ENCODE measurements at places on chromosomes 5 and 9.

GRCh38 chr5:69006030-69006429 lies 87.8 kb upstream of the SLC30A5 start:
- DNase-seq: no peak

DNA sequence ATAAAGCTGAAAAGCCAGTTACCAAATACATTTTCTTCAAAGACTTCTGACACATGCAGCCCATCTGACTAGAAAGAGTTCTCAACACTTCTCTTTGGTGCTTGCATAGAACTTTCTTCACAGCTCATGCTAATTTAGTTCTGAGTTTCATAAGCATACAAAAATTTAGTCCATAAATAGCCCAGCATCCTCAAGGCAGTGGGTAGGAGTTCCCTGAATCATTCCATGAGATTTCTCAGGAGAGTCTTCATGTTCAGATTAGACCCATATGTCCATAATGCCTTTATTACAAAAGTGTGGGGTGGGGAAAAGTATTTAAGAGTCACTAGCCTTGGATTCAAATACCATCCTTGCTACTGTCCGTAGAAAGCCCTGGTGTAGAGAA lies 290.2 kb upstream of the RGMB start:
- DNase-seq: no peak

DNA sequence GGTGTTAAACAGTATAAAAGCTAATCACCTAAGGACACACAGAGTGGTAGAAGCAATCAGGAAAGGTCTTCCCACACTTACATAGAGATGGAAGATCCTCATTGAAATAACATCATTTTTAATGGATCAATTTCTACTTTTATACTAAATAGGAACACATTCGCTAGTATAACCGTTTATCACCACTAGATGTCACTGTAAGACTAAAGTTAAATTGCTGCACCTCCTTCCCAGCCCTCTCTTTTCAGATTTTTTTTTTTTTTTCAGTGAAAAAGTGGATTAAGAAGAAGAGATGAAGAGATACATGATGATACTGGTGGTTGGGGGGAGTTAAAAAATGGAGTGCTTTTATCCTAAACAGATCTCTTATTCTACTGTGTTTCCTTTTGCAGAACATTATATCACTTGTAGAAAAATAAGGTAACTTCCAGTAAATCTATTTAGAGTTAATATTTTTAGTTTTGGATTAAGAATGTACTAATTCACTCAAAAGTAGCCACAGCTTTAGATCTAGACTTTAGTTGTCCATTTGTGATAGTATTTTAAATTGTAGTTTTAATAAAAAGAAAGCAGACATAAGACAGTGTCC lies 116.9 kb upstream of the ARRDC3 start:
- no peak for DNase-seq

GRCh38 chr9:98323051-98323830 lies 67.8 kb upstream of the TBC1D2 start:
- no peak for DNase-seq

- DNase-seq: no peak
These were observed 206.4 kb downstream of the NXNL2 start for GRCh38 chr9:88741335-88741734.

- no peak for DNase-seq
These were observed 117.5 kb upstream of the NR5A1 start for GRCh38 chr9:124624735-124624992.

DNA sequence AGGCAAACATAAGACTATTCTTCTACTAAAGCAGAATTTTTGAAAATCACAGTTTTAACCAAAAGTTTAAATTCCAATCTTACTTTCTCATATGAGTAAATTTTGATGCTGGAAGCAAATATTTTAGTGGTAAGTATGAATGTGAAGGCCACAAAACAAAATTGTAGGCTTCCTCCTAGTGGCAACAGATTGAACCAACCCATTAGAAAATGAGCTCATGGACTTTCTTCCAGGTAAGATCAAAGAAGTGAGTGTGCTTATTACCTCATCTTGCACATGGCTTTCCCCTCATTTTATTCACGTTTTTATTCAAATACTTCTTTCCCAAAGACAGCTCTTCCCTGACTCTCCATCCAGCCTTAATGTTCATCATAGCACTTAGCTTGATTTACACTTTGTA lies 16.5 kb upstream of the RLN2 start:
- DNase-seq: no peak

GRCh38 chr5:65808251-65808741 lies 86.3 kb downstream of the NLN start:
- DNase-seq: no peak

GRCh38 chr5:38853753-38854470 lies 8.1 kb downstream of the OSMR start:
- DNase-seq: no peak

GRCh38 chr9:129175825-129176633 lies 2.0 kb downstream of the IER5L start:
- DNase-seq: peak; percentile 21

DNA sequence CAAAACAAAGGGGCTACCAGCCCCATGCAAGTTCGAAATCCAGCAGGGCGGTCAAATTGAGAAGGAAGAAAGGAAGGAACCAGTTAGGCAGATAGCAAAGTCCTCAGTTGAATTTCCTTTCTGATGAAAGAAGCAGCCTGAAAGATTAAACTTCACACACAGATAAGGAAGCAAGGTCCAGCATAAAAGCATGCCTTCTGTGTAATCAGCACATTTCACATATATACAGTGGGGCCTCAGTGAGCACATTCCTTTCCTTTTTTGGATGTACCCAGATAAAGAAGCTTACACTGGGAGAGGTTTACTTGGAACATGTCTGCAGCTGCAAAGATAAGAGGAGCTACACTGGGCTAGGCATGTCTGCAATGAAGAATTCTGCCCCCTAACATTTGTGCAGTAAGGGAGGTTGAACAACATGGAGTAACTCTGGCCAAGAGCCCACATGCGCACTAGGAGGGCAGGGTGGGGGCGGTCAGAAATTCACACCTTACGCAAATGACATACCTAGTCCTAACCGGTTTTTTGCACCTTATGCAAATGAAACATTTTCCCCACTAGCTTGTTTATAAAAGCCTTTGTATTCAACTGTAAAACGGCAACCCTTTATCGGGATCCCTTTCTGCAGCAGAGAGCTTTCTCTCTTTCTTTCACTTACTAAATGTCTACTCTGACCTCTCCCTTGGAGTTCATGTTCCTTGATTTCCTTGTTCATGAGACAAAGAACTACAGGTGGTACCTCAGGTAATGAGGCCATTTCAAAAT lies 149.7 kb upstream of the FBXL17 start:
- DNase-seq: no peak

GRCh38 chr5:17305964-17306725 lies 88.7 kb downstream of the BASP1 start:
- DNase-seq: no peak

GRCh38 chr9:106451223-106451622 lies 411.7 kb upstream of the ZNF462 start:
- no peak for DNase-seq

GRCh38 chr9:12698986-12699385 lies 5.8 kb downstream of the TYRP1 start:
- DNase-seq: no peak

DNA sequence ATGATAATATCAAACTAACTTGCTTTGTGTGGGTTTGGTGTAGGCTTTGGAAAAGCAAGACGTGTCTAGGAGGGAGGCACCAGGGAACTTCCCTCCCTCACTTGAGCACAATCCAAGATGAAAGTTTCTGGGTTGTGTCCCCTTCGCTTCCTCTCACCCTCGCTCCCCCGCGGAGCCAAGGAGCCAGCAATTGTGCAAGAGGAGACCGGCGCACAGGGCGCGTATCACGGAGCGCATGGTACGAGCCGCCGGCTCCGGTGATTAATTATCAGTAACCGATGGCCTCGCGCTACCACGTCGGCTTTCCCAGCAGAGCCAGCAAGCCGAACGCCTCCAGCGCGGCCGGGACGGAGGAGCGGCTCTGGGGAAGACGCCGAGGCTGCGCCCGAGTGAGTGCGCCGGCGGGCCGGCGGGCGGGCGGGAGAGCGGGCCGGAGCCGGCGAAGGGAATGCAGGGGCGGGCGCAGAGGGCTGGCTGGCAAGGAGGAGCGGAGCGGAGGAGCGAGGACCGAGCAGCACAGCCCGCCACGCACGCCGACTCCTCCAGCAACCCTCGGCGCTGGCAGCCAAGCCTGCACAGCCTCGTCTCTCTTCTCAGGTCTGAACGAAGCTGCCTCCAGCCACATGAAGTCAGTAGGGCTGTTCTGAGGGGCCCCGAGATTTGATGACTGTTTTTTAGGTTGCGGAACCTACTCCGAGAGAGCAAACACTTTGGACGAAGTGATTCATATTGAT lies 143.6 kb downstream of the BNC2 start:
- DNase-seq: no peak

DNA sequence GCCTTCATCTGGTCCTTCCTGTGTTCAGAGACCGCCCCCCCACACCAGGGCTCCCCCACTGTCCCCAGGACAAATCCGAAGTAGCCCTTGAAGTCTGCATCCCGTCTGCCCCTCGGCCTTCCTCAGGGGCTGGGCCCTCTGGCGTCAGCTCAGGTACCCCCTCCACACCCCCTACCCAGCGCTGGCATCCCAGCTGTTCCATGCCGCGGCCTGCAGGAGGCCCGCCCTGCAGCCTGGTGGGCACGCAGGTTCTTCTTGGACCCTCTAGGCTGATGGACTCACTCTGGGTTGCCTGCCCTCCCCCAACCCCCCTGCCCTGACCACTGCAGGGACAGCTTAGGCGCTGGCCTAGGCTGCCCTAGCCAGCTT lies 6.6 kb downstream of the SLC2A6 start:
- DNase-seq: no peak

DNA sequence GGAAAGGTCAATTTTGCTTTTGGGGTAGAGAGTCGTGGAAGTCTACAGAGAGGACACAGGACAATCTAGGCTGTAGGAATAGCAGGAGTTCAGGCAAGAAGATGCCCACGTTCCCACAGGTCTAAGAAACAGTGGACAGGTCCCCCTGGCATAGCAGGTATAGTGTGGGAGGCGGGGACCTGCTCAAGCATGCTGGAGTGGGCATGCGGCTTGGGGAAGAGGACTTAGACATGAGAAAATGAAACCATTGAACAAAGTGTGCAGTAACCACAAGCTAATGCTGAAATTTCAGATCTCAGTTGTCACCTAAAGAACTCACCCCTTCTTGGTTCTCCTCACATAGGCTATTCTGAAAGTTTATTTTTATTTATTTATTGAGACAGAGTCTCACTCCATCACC lies 142.8 kb upstream of the EFNA5 start:
- no peak for DNase-seq

- no peak for DNase-seq
These were observed 22.0 kb upstream of the ADRA1B start for GRCh38 chr5:159894149-159894720.

- DNase-seq: no peak
These were observed at the start of gene NREP for GRCh38 chr5:111756581-111757354. TSS of gene NREP (minus strand) at chr5:111757194. CDS start at chr5:111755772, 1,422 bp downstream.

- DNase-seq: no peak
These were observed 518.9 kb downstream of the CTNND2 start for GRCh38 chr5:11385251-11385900.

DNA sequence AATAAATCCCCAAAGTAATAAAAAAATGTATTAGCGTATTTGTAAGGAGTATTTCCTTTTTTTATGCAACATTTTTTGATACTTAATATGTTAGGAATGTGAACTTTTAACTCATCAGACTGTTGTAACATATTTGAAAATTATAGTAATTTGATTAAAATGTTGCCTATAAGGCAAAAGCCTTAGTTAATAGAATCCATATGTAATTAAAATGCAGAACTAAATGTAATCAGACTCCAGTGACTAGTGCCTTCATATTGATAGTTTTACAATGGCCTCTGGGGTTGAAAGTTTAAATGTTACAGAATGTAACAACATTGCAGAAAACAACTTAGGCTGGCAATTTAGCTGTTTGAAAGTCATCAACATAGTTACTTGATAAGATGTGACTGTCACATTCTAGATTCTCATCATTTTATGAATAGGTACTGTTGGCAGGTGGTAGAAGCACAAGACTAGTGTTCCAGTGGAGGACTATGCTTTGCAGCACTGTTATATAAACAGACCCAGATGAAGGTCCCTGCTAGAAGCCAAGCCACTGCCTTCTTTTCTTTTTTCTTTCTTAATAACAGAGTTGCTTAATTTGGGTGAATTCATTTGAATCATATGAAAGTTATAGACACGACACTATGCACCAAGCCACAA lies 382.9 kb downstream of the CCDC171 start:
- DNase-seq: no peak

DNA sequence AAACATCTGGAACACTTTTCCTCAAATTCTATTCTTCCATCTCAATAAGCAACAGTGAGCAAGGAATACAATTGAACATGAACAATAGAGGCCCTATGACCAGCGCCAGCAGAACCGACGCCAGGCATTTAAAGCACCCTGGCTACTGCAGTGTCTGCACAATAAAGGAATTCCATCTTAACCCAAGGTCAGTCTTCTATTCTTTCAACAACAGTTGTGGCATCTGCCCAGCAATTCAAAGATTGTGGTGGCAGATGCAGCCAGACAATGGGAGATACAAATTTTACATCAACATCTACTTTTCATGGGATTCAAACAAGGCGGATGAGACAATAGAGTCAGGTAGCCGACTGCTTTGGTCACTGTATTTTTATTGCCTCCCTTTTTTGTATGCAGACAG lies 65.9 kb downstream of the ELL2 start:
- DNase-seq: no peak

DNA sequence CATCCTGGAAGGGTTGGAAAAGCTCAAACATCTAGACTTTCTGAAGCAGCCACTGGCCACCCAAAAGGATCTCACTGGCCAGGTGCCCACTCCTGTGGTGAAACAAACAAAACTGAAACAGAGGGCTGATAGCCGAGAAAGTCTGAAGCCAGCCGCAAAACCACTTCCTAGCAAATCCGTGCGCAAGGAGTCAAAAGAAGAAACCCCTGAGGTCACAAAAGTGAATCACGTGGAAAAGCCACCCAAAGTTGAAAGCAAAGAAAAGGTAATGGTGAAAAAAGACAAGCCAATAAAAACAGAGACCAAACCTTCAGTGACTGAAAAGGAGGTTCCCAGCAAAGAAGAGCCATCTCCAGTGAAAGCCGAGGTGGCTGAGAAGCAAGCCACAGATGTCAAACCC lies 87.6 kb downstream of the MAP1B start:
- DNase-seq: no peak

- DNase-seq: no peak
These were observed 651.2 kb upstream of the CCNG1 start for GRCh38 chr5:162786234-162786633.

GRCh38 chr5:105670596-105670995 lies 2000.1 kb downstream of the EFNA5 start:
- DNase-seq: no peak

- DNase-seq: no peak
These were observed 647.8 kb downstream of the TAF11L14 start for GRCh38 chr5:18281947-18282581.

- DNase-seq: no peak
These were observed 149.1 kb downstream of the ATP10B start for GRCh38 chr5:160702934-160703333.

DNA sequence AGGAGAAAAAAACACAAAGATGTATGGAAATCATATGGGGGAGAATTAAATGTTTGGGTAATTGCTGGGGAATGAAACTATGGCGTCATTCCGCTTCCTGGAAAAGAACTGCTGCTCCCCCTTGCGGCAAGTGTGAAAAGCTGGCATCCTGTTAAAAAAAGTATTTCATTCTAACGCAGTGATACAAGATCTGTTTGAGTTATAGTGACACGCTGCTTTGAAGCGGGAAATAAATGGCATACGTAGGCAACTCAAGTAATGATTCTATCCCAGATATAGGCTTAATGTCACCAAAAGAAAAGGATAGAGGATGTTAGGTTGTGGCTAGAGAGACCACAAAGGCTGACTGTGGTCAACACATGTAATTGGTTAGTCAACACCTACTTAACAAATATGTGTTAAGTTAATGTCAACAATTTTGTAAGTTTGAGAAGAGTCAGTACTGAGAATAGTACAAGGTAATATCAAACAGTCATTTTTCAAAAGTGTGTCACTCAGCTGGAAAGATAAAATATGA lies 70.2 kb upstream of the ALDH1A1 start:
- peak; percentile 9 for DNase-seq

Measured in activated CD4-positive, alpha-beta T cell treated with anti-CD3 and anti-CD28 coated beads for 1 hour (primary cell).